ENCODE measurements at places on chromosomes 12 and 14. TPM values are rescaled to one million over a fixed set of nuclear protein-coding genes. Genes with fewer than 3 reads are reported as not detected.

RAPGEF3 gene
- 15.9 TPM for total RNA-seq

GRCh38 chr12:80593766-80594165 lies 113.7 kb upstream of the MYF6 start:
- no peaks in the 10 kb centered on the region for H3K4me1 ChIP-seq
- no peaks in the 10 kb centered on the region for H3K36me3 ChIP-seq
- H3K27ac ChIP-seq: no peak overlapping the region
- H3K27me3 ChIP-seq: no peaks in the 10 kb centered on the region
- DNase-seq: no peak
- no peak overlapping the region for H3K4me3 ChIP-seq

GRCh38 chr14:101627915-101628262 lies 66.6 kb downstream of the DIO3 start:
- no peaks in the 10 kb centered on the region for H3K36me3 ChIP-seq
- H3K27me3 ChIP-seq: no peaks in the 10 kb centered on the region
- H3K27ac ChIP-seq: no peak overlapping the region
- peak overlapping the region; percentile 18 for H3K4me3 ChIP-seq
- DNase-seq: no peak
- peaks cover 12% of the 10 kb centered on the region for H3K4me1 ChIP-seq

- H3K36me3 ChIP-seq: peaks cover 68% of the 10 kb centered on the region
- H3K4me3 ChIP-seq: no peak overlapping the region
- no peaks in the 10 kb centered on the region for H3K27me3 ChIP-seq
- DNase-seq: no peak
Measured at GRCh38 chr12:124442772-124443445, 124.5 kb downstream of the NCOR2 start.

DNA sequence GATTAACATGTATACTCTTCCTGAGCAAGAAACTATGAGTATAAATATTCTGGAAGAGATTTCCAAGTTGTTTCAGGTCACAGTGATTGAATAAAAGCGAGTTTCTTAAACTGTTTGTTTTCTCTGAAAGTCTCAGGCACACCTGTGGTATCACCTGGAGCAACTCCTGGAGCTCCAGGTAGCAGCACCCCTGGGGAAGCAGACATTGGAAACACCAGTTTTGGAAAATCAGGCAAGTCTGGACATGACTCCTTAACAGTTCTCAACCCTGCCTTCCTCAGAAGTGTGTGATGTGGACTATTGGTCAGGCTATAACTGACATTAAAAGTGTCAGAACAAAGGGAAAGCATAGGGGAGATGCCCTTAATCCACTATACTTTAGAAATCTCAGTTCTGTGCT lies 217.6 kb upstream of the CNTN1 start:
- H3K27ac ChIP-seq: no peak overlapping the region
- no peaks in the 10 kb centered on the region for H3K4me1 ChIP-seq
- no peaks in the 10 kb centered on the region for H3K36me3 ChIP-seq
- DNase-seq: no peak

All from heart left ventricle (tissue), 16 donors.